ENCODE measurements at places on chromosomes 7 and 10. TPM values are rescaled to one million over a fixed set of nuclear protein-coding genes. Genes with fewer than 3 reads are reported as not detected.

DNA sequence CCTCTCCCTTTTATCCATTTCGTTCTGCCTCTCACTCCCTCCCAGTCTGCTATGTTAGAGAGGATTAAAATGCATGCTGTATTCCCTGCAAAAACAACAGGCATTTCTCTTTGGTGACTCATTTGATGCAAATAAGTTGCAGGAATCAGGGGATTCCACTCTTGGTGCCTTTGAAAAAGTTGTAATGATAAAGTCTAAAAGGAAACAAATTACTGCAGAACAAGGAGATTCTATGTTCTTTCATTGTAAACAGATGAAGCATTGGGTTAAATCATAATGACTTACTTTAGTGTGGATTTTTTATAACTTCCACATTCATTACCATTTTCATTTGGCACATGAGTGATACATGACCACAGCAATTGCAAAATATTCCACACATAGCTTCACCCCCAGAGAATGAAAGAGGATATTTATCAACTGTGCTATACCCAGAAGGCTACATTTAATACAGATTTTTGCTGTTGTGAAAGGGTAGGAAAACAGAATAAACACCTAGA lies 33.4 kb upstream of the ABLIM1 start:
- no peak for DNase-seq
- H3K36me3 ChIP-seq, result no peaks in the 10 kb centered on the region
- H3K27ac ChIP-seq, result no peak overlapping the region
- no peaks in the 10 kb centered on the region for H3K4me1 ChIP-seq
- H3K27me3 ChIP-seq, result no peaks in the 10 kb centered on the region

DNA sequence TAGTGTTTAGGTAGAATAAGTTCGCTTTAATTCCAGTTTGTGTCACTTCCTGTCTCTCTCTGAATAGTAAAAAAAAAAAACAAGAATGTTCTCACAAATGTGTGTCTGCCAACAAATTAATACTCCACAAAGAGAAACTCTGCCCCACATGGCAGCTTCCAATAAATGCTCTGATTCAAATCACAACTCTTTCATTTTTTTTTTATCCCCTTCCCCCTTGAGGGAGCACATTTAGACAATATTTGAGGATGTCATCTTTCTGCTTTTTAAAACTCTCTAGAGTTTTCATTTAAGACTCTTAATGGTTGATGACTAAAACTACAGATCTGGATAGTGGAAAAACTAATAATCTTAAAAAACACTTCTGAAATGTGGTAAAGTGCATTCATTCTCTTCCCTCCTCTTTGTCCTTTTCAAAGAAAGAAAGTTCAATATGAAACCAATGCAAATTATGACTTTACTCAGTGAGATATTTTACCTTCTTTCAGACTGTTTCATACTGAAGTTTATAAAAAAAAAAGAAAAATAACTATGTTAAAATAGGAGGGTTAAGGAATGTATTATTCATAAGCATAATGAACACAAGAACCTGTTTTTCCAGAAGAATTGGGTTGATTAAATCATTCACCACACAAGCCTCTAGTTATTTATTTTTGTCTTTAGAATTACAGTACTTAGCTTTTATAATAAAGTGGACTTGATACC lies 42.3 kb downstream of the ARID5B start:
- peaks cover 7% of the 10 kb centered on the region for H3K4me1 ChIP-seq
- no peak overlapping the region for H3K4me3 ChIP-seq
- H3K36me3 ChIP-seq, result no peaks in the 10 kb centered on the region

- no peak overlapping the region for H3K27ac ChIP-seq
- no peaks in the 10 kb centered on the region for H3K36me3 ChIP-seq
- no peak for DNase-seq
- H3K27me3 ChIP-seq, result no peaks in the 10 kb centered on the region
- H3K4me3 ChIP-seq, result no peak overlapping the region
- no peaks in the 10 kb centered on the region for H3K4me1 ChIP-seq
Observed at GRCh38 chr7:133563251-133563650, 310.4 kb downstream of the EXOC4 start.

DNA sequence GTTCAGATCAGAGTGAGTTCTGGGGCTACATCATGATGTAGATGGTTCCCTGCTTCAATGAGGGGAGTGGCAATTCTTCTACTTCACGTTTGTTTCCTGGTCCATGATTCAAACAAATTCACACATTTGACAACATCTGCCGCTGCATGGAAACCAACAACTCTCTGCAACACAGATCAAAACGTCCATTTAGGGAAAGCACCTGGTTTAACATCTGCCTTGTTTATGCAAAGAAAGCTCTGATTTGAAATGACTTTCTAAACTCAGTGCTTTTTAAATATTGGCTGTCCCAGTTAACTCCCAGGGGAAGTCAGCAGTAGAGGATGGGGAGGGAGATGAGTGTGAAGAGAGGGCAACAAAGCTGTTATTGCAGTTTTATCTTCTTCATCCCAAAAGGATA lies 93.8 kb downstream of the GAD2 start:
- H3K36me3 ChIP-seq, result no peaks in the 10 kb centered on the region
- H3K27me3 ChIP-seq, result no peaks in the 10 kb centered on the region
- no peaks in the 10 kb centered on the region for H3K4me1 ChIP-seq
- H3K27ac ChIP-seq, result no peak overlapping the region
- H3K4me3 ChIP-seq, result no peak overlapping the region

NACAD gene
- 0.08 TPM for total RNA-seq
